Activated CD4-positive, alpha-beta memory T cell treated with anti-CD3 and anti-CD28 coated beads, Interleukin-2, amount 10 ng/mL, durations not matched to agents 7 days and 5 days (primary cell): ENCODE measurements at places on chromosomes 3 and 15.

- no peaks in the 10 kb centered on the region for H3K36me3 ChIP-seq
- no peak overlapping the region for H3K4me3 ChIP-seq
- DNase-seq, result no peak
- no peaks in the 10 kb centered on the region for H3K4me1 ChIP-seq
Observed at GRCh38 chr3:147348976-147349375, 57.4 kb downstream of the ZIC4 start.

DNA sequence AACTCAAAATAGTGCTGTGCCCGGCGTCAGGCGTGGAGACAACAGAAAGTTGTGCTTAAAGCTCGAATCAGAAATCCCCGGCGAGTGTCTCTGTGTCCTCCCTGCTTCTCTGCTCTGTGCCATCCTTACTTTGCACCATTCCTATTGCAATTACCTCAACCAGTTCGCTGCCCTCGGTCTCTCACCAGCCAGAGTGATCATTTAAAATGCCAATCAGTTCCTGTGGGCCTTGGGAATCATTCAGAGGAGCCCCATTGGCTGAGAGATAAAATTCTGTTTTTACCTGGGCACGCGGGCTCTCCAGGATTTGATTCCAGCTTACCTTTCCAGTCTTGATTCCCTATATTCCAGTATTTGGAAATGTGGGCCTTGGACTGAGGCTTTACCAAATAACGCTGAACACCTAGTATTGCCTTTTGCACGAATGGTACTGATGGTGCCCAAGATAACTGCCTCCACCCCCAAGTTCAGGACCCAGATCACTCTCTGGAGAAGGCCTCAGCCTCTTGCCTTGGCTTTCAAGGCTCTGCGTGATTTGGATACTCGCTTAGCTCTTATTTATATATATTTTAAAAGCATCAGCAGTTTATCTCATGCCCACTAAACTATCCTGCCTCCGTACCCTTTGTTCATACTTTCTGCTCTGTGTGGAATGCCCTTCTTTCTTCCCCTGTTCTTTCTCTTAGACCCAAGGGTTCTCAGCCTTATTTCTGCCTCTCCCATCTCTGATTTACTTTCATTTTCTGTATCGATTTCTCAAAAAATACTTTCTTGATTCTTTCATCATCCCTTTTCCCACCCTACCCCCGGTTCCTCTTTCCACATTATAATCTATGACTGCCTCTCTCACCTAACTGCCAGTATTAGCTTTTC is 863 bp downstream of the PSMA4 start:
- peaks cover 41% of the 10 kb centered on the region for H3K4me1 ChIP-seq
- peaks cover 55% of the 10 kb centered on the region for H3K36me3 ChIP-seq
- no peaks in the 10 kb centered on the region for H3K27me3 ChIP-seq
- H3K4me3 ChIP-seq, result peak overlapping the region; percentile 90
- H3K27ac ChIP-seq, result peak overlapping the region; percentile 87

- DNase-seq, result no peak
- no peaks in the 10 kb centered on the region for H3K4me1 ChIP-seq
- peaks cover 3% of the 10 kb centered on the region for H3K27me3 ChIP-seq
Observed at GRCh38 chr15:101795455-101795854, 7.9 kb upstream of the OR4F6 start.

- H3K4me3 ChIP-seq, result no peak overlapping the region
- no peak overlapping the region for H3K27ac ChIP-seq
- no peak for DNase-seq
Observed at GRCh38 chr3:44179246-44179645, 62.4 kb upstream of the TOPAZ1 start.
